ENCODE measurements at places on chromosomes 6 and 20.
A peak's percentile ranks its signal among the peaks of the same experiment; 100 is the strongest.

DNA sequence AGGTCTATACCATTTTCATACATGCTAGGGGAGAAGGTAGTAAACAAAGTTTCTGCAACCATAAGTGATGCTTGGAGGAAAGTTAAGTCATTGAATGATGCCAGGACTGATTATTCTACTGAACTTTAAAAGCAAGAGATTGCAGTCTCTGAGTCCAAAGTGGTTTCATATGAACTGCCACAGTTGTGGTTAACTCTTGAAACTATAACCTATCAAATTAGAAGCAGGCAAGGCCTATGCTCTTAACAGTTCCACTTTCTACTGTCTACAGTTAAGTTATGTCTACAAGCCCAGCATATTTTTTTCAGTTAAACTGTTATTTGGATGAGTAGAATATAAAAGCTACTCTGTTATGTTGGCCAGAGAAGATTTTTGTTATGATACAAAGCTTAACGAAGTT lies 326.5 kb upstream of the RUNX2 start:
- no peak for DNase-seq

GRCh38 chr20:8721098-8721497 lies 347.8 kb upstream of the PLCB4 start:
- peak; percentile 0 for DNase-seq

- peak; percentile 63 for DNase-seq
Observed at GRCh38 chr20:57698116-57698866, 11.5 kb downstream of the PMEPA1 start.

DNA sequence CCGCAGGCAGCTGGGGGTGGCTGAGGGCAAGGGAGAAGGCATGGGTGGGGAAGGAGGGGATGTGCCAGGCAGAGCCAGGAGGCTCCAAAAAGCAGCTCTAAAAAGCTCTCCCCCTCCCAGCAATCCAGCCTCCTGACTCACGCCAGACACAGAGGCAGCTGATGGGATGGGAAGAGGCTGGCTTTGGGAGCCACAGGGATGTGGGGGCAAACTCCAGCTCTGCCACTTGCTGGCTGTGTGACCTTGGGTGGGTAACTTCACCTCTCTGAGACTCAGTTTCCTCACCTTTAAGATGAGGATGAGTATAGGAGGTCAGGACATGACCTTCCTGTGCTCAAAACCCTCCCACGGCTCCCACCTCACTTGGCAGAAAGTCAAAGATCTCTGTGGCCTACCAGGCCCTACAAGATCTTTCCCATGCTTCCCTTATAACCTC lies 148.9 kb downstream of the CEBPB start:
- no peak for DNase-seq

GRCh38 chr20:54231036-54231435 lies 23.1 kb downstream of the PFDN4 start:
- DNase-seq, result no peak

- DNase-seq, result no peak
Observed at GRCh38 chr20:967796-968742, 34.0 kb downstream of the RSPO4 start.

GRCh38 chr6:24972311-24972958 lies 36.7 kb upstream of the RIPOR2 start:
- DNase-seq, result no peak

DNA sequence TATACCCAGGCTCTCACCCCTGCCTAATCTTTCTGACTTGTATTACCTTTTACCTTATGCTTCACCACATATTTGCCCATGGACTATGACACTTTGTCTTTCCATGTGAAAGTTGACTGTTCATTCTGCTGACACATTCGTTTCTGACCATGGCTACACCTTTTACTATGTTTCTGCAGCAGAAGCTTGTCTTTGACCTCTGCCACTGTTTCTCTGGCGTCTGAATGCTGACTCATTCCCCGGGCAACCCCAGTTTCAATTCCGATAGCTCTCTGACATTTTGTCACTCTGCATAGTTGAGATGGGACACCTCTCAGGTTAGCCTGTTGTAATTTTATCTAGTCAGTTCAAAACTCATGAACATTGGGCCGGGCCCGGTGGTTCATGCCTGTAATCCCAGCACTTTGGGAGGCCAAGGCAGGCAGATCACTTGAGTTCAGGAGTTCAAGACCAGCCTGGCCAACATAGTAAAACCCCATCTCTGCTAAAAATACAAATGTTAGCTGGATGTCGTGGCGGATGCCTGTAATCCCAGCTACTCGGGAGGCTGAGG lies 50.7 kb downstream of the SLC26A8 start:
- DNase-seq, result no peak

GRCh38 chr6:8335896-8336295 lies 99.4 kb downstream of the SLC35B3 start:
- DNase-seq, result no peak

DNA sequence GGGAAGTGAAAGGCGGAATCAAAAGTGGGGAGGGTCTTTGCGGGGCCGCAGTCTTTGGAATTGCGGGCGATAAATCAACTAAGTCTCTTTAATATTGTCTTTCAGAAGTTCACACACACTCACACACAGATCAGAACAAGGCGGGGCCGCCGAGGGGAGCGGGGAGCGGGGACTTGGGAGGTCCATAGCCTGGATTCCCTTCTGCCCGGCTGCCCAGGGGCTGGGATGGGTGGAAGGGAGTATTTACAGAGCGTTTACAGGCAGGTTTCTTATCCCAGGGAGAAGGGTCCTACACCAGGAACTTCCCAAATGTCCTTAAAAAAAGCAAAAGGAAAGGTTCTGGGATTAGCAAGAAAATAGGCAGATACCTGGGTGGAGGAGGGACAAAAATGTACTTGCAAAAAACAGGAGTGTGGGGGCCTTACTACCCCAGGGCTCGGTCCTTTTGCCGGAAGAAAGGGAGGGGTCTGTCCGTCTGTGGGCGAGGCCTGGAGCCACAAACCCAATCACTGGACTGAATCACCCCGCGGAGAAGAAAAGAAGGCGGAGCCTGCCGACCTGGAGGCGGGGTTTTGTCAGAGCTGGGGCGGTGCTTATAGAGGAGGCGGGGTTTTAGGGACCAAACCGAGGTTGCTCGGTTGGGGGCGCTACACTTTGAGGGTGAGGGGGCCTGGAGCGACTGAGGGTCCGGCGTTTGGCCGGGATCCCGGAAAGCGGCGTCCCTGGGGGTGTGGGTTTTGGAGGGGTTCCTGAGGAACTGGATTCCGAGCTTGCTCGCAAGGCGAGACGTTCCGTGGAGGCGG lies 3.2 kb downstream of the PRRT1 start:
- DNase-seq, result peak; percentile 68

DNA sequence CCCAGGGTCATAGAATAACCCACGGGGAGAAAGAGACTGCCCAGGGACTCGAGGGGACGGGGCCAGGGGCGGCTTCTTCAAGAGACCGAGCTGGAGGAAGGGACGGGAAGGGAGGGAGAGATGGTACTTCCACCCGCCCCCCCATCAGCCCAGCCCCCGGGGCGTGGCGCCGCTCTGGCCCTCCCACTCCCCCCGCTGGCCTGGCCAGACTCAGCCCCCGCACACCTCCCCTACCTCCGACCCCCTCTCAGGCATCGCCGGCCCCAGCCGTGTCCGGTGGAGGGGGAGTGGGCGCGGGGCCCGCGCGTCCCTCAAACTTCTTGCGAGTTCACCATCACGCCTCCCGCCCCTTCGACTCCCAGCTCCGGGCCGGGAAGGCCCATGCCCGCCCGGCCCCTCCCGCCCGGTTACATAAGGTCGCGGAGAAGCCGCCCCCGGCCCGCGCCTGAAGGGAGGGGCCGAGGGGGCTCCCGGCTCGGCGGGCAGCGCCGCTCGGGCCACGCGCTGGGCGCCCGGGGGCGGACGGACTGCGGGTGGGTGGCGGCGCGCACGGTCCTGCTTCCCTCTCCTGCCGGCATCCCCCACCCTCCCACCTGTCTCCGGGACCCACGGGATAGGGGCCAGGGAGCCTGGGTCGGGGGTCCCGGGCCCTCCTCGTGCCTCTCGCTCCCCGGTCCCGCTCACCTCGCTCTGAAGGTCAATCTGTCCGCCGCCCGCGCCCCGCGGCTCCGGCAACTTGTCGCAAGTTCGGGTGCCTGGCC lies 562 bp downstream of the TFEB start:
- peak; percentile 53 for DNase-seq

- DNase-seq, result no peak
Observed at GRCh38 chr6:42537536-42537935, 26.3 kb upstream of the UBR2 start.

Measured in T-helper 2 cell (primary cell).